Cerebellar nuclear complex (tissue), 1 donor: ENCODE measurements at places on chromosomes 11 and 22.

GRCh38 chr11:111555255-111555654 lies 14.7 kb downstream of the LAYN start:
- DNase-seq, result no peak

DNA sequence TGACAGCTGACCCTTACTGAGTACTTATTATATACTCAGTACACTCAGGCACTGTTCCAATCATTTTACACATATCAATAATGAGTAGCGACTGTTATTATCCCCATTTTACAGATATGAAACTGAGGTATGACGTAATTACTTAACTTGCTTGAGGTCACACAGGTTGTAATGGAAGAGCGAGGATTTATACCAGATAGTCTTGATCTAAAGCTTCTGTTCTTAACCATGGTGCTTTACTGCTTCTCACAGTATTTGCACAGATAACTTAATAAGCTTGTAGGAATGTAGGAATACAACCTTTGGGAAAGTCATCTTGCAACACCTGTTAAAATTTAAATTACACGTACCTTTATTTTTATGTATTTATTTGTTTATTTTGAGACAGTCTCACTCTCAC lies 31.7 kb upstream of the TMEM135 start:
- no peak for DNase-seq

GRCh38 chr11:72704783-72705265 lies 30.6 kb upstream of the PDE2A start:
- DNase-seq, result no peak

DNA sequence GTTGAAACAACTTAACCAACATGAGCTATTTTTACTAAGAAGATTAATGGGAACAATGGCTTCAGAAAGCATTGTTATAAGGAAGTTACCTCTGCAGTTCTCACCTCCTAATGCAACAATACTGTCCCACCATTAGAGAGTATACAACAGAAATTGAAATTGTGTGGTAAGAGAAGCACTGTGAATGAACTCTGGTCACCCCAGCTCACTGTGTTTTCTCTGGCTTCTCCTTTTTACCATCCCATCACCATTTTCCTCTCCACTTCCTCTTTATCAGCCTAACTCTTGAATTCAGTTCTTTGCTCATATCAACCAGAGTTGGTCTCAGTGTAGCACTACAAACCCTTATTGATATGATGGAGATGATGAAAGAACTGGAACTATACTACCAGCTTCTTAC lies 138.0 kb upstream of the POU2AF2 start:
- no peak for DNase-seq

GRCh38 chr11:27088353-27088752 lies 47.7 kb downstream of the BBOX1 start:
- no peak for DNase-seq

- DNase-seq, result no peak
Measured at GRCh38 chr11:103659206-103659618, 377.2 kb upstream of the DDI1 start.

DNA sequence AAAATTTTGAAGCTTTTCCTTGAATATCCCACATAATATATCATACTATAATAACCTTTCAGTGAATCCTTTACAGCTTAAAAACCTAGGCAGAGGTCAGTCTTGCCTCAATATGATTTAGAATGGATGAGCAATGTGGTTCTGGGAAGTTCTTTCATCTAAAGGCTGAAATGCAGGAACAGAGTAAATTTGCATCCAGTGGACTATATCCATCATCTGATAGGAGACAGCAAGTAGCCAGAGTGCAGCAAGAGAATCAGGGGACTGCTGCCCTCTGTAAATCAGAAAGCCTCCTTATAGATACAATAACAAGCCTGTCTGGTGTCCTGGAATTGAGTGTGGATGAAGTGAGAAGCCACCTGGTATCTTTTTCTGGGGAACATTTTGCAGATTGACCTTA lies 748.3 kb upstream of the CCDC90B start:
- DNase-seq, result no peak

- DNase-seq, result no peak
Measured at GRCh38 chr22:36595940-36596339, 67.0 kb upstream of the EIF3D start.

DNA sequence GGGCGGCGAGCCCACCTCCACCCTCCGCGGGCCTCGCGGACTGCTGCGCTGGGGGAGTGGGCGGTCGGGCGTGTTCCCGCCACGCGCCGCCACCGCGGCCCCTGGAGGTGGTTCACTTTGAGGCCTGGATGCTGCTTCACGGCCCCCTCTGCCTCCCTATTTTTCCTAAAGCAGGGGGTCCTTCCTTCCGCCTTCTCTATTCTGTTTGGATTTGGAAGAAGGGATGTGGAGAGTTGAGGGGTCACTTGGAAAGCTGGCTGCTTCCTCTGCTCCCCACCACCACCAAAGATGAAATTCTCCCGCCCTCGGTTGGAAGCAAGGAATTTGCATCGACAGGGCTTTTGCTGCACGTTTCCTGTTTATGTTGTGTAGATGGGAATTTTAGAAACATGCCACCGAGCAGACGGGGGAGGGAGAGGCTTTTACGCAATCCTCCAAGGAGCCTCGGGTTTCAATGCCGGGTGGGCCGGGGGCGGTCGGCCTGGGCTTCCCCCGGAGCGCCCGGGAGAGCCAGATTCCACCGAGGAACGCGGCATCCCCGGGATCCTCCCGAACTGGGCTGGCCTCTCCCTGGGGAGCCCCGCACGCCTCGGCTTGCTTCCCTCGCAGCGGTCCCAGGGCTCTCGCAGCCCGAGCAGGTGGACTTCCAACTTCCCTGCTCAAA lies 403 bp upstream of the SBF2 start:
- no peak for DNase-seq

- no peak for DNase-seq
Measured at GRCh38 chr22:42960531-42961399, 54.2 kb downstream of the PACSIN2 start.

DNA sequence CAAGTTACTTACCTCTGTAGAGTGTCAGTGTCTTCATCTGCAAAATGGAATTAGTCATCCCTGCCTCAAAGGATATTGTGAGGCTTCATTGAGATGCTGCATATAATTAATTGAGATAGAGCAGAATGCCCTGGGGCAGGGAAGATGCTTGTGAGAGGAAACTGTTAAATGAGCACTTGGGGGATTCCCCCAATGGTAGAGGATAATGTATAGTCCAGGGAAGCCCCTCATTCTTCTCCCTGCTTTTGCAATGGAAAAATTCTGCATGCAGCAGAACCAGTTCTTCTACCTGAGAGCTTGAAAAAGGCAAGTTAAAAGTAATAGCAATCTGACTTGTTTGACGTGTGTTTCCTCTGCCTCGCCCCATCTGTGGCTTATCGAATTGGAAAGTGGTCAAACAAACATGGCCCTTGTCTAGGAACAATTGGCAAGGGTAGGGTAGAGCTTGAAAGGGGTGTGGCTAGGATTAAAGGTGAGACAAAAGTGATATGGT lies 90.9 kb downstream of the NAV2 start:
- no peak for DNase-seq

DNA sequence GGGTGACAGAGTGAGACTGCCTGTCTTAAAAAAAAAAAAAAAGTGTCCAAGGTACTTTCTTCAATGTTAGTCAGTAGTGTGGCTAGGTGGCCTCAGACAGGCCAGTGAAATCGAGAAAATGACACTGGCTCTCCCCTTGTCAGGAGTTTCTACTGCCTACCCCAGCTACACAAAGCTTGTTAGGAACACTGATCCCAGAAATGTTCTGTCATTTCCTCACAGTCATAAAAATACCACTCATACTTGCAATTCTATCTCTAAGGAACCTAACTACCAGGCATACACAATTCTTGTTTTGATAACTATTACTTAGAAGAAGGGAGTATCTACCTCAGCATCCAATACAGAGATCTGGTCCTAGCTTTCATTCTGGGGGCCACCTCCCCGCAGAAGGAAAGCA lies 31.3 kb downstream of the ATP6V1E1 start:
- no peak for DNase-seq

DNA sequence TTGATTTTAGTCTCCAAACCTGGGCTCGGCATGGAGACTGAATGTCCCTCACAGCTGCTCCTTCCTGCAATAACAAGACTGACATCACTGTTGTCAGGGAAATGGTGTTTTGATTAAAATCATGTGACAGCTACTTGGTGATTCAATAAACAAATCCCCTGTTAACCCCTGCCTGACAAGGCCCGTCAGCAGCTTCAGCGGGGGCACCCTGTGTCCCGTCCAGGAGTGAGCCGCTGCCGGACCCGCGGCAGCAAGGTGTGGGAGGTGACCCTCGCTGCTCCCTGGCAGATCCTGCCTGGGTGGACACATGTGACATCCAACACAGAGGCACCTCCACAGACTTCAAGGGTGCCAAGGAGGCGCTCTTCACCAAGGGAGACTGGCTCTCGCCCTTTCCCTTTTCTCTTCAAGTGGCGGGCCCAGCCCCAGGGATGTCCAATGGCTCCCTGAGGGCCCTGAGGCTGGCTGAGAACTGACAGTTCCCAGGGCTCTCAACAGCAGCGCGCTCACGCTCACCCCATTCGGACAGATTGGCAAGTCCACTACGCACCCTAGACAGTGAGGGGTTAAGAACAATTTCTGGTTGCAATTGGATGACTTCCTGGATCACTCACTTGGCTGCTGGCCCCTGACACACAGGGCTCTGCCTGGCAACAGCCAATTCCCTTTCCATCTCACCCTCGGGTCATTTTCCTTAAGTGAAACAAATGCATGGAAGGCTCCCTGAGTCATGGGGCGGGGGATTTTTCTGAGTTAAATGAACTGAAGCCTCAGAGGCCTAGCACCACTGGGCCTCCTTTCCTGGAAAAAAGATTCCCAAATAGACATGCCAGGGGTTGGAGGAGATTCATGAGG lies 30.7 kb downstream of the PPP2R1B start:
- peak; percentile 56 for DNase-seq

GRCh38 chr22:39246217-39246616 lies 1.4 kb upstream of the PDGFB start:
- no peak for DNase-seq

GRCh38 chr11:57499983-57500461 lies 15.5 kb downstream of the SLC43A1 start:
- DNase-seq, result no peak

GRCh38 chr22:27749597-27750225 lies 51.8 kb downstream of the MN1 start:
- DNase-seq, result no peak

GRCh38 chr11:74670171-74670570 lies 61.1 kb downstream of the CHRDL2 start:
- no peak for DNase-seq

GRCh38 chr11:44575288-44575672 lies 9.8 kb downstream of the CD82 start:
- no peak for DNase-seq

DNA sequence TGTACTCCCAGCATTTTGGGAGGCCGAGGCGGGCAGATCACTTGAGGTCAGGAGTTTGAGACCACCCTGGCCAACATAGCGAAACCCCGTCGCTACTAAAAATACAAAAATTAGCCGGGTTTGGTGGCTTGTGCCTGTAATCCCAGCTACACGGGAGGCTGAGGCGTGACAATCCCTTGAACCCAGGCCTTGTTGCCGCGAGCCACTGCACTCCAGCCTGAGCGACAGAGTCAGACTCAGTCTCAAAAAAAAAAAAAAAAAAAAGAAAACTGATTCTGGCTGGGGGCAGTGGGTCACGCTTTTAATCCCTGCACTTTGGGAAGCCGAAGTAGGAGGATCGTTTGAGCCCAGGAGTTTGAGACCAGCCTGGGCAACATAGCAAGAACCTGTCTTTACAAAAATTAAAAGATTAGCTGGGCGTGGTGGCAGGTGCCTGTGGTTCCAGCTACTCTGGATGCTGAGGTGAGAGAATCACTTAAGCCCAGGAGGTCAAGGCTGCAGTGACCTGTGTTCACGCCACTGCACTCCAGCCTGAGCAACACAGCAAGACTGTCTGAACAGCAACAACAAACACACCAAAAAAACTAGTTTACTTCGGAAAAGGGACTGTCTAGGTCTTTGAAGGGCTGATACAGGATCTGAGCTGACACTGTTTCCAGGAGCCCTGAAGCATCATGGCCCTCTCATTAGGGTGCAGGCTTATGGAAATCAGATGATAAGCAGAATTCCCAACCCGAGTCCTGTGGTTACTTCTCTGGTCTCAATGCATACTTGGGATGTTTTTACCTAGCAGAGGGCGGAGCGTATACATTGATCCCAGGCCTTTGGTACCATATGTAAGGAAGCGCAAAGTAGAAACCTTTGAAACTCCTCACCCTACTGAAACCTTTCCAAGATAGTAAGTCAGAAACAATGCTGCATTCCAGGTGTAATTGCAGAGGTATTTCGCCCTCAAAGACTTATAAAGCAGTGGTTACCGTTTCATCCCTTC lies 1.8 kb upstream of the CHKB start:
- DNase-seq, result no peak

DNA sequence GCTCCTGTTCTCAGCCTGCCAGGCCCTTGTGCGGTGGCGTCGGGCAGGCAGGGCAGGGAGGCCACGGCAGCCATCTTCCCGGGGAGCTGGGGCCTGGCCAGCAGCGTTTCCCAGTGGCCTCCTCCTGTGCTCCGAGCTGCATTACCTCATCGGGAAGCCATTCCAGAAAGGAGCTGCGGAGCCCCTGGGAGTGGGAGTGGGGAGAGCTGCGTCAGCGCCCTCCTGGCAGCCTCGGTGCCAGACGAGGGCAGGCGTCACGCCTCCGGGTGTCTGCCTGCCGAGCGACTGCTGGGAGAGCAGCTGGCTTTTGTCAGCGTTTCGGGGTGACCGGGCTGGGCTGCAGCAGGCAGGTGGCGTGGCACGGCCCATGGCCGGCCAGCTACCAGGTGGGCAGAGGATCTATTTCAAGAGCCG lies 30.9 kb upstream of the WNT7B start:
- no peak for DNase-seq

GRCh38 chr11:82992223-82992622 lies 79.5 kb downstream of the RAB30 start:
- DNase-seq, result no peak

DNA sequence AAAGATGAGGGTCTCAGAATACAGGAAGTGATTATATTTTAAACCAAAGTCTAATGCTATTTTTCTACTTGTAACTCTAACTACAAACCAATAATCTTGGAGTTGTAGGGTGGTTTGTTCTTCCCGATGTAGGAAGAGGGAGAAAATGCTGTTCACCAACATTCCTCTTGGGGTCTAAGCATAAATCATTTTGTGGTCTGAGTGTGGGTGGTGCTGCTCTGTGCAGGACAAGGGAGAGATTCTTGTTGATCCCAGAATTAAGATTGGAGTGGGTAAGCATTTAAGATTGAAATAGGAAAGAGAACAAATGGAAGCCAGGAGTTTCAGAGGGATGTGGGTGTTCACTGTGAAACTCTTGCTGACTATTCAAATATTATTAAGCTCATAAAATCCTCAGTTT lies 38.6 kb upstream of the MMP13 start:
- DNase-seq, result no peak

DNA sequence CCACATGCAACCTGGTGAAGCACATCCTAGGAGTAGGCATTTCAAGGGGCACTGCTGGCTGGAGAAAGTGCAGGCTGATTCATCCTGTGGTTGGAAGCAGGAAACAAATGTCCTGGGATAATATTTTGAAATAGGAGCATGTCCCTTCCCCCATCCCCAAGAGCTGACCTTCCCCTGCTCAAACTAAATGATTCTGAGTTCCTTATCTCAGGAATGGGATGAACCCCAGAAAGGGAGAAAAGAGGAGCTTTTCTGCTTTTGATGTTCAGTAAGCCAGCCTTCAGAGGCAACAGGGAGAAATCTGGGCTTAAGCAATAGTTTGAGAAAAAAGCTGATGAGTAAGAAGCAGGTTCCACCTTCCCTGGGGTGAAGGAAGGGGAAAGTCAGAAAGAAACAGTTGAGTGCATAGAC lies 19.5 kb upstream of the SPON1 start:
- no peak for DNase-seq
